AG04449 (cell line): ENCODE measurements at places on chromosomes 2 and 18.
A peak's percentile ranks its signal among the peaks of the same experiment; 100 is the strongest.

DNA sequence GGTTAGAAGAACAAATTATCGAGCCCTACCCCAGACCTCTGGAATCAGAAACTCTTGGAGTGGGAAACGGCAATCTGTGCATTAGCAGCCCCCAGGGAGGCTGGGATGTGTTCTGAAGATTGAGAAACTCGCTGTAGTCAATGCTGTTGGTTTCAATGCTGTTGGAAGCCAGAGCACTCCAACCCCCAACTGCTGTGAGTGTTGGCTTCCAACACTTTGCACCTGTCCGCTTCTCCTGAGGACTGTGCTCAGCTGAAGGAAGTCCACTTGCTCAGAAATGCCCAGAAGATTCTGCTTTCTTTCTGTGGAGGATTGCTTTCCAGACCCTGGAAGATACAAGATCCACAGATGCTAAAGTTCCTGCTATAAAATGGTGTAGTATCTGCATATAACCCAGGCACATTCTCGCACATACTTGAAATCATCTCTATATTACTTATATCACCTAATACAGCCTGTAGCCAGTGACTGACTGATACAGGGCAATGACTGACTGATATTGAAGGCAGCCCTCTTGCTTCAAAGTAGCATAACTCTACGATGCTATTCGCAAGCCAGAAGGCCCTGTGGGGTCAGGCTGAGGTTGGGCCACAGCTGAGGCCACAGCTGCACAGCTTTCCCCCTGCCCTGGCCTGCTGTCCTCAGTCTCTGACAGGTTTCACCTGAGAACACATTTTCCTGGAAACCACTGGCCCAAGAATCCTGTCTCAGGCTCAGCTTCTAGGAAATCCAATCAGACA lies 757.7 kb upstream of the ID2 start:
- no peak for DNase-seq

DNA sequence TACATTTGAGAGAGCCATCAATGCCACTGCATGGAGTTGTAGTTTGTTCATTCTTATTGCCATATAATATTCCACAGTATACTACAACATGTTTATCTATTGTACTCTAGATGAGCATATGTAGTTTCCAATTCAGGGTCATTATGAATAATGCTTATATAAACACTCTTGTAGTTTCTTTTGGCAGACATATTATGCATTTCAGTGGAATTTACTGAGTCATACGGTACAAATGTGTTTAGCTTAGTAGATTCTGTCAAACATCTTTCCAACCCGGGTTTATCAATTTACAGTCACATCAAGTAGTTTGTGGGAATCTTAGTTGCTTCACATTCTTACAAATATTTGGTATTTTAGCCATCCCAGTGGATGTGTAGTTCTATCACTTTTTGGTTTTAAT lies 161.1 kb downstream of the KCNH7 start:
- no peak for DNase-seq

DNA sequence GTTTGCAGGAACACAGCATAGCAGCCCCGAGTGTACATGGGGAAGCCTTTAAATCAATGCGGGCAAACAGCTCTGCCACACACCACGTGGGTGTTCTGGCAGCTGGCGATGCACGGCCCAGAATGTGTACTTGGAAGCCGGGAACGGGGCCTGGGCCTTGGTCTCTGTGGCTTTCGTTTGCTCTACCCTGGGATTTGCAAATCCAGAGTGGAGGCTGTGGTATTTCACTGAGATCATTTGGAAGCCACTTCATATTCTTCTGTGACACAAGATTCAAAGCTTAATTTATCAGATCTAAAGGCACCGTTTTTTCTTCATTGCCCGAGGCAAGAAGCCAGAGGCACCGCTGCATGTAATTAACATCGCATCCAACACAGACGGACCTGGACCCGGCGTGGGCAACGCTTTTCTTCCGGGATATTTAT lies 246.3 kb upstream of the MYT1L start:
- DNase-seq, result no peak

- no peak for DNase-seq
Measured at GRCh38 chr18:22570492-22570891, 152.8 kb upstream of the CTAGE1 start.

GRCh38 chr2:151258121-151258520 lies 3.5 kb downstream of the RBM43 start:
- DNase-seq, result peak; percentile 57

- no peak for DNase-seq
Measured at GRCh38 chr2:96184989-96185388, 23.6 kb downstream of the STARD7 start.

- no peak for DNase-seq
Measured at GRCh38 chr18:24239341-24239740, 100.5 kb downstream of the CABYR start.

GRCh38 chr2:28436525-28437051 lies 43.9 kb downstream of the FOSL2 start:
- DNase-seq, result no peak

DNA sequence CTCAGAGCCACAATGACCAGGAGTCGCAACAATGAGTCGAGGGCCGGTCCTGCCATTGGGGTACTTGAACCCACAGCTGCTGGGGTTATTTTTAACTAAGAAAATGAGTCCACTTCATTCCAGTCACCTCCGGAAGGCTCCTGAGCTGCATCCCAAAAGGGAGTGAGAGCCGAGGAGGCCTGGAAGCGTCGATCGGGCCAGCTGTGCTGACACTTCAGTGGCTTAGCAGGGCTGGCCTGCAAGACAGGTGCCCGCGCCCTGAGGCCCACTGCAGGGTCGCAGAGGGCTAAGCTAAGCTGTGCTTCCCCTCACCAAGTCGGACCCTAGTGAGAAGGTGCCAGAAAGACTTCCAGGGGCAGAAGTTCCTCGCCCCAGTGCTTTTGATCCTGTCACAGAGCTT lies 21.1 kb downstream of the TBC1D8 start:
- DNase-seq, result no peak

DNA sequence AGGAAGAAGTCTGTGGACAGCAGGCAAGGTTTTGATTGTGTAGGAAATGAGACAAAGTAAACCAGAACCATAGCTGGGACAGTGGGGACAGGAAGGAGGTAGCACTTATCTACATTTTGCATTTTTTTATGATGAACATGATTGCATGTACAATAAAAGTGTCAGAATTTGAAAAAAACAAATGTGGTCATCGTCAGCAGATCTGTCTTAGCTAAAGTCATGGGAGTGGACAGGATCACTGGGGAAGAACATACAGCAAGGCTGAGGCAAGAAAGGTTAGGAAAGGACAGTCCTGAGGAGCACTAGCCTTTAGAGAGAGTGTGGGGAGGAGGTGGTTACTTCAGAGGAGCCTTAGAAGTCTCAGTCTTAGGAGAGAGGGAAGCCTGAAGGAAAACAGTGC lies 35.1 kb upstream of the SLC14A2 start:
- no peak for DNase-seq

DNA sequence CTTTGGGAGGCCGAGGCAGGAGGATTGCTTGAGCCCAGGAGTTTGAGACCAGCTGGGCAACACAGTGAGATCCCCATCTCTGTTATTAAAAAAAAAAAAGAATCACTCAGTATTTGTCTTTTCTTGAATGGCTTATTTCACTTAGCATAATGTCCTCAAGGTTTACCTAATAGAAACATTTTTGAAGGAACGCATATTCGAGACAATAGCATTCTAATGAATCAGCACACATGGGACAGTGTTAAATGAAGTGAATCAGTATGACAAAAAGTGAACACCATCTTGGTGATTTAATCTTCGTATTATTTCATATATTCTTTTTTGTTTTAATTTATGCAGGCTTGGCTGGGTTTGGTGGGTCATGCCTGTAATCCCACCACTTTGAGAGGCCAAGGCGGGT lies 44.7 kb downstream of the WIPF1 start:
- no peak for DNase-seq

DNA sequence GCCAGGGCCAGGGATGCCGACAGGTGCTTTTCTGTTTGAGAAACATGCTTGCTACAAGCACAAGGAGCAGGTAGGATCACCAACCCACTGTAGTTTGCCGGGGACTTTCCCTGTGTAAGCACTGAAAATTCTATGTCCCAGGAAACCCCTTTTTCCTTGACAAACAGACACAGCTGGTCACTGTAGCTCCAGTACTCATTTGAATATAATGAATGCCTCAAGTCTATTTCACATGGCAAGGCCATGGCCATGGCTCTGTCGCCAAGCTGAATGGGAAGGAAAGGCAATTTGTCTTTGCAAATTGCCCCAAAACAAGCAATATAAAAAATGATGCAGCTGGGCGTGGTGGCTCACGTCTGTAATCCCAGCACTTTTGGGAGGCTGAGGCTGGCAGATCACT lies 49.6 kb upstream of the IGFBP2 start:
- no peak for DNase-seq

- DNase-seq, result no peak
Measured at GRCh38 chr18:69064063-69064462, 266.2 kb downstream of the CCDC102B start.

DNA sequence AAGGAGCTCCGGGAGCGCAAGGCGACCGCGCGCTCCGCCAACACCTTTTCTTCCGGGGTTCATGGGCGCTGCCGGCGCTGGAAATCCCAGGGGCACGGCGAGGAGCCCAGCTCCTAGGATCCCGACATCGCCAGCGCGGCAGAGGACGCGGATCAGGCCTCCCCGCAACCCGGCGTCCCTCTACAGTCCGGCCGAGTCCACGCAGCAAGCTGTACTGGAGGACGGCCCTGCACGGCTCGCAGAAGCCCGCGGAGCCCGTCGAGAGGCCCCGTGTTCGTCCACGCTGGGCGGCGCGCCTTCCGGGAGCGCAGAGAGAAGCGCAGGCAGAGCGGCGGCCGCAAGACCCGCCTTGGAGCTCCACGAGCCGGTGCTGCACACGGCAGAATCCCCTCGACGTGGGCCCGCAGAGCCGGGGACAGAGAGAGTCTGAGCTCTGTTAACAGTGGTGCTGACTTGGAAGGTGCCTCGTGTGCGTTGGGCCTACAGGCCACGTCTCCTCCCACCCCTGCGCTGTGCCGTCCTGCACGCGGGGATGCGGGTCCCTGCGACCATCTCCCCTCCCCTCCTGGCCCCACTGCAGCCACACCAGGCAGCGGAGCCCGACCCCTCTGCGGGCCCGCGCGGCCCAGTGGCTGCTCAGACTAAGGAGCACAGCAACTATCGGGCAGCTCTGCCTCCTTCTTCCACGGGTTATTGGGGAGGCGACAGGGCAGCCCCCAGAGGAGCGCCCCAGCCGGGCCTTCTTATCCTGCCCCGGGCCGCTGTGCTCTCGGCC lies 28.1 kb upstream of the PTPN2 start:
- DNase-seq, result no peak

GRCh38 chr2:221572821-221573429 lies 821 bp upstream of the EPHA4 start:
- no peak for DNase-seq

- DNase-seq, result no peak
Measured at GRCh38 chr18:48622911-48623431, 84.1 kb downstream of the CTIF start.

DNA sequence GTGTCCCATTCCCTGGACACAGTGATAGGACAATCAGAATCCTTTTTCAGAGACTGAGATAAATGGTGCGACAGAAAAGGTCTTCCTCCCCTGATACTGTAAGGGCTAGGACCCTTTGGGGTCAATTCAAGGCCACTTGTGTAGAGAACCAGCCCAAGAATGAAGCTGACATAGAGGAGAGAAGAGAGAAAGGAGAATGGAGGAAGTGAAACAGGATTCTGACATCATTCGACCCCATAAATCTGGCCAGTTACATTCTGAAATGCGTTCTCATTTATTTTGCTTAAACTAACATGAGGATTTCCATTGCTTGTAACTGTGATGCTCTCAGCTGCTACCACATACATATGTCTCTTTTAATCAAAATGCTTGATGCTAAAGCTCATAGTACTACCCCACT lies 148.1 kb downstream of the TMEM163 start:
- DNase-seq, result no peak

DNA sequence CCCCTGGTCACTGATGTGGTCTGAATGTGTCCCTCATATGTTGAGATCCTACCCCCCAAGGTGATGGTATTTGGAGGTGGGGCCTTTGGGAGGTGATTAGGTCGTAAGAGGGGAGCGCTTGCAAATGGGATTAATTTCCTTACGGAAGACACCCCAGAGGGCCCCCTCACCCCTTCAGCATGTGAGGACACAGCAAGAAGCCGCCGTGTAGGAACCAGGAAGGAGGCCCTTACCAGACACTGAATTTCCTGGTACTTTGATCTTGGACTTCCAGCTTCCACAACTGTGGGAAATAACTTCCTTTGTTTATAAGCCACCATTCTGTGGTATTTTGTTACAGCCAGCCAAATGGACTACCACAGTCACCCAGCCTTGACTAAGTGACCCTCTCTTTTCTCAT lies 35.9 kb downstream of the NCK2 start:
- no peak for DNase-seq

DNA sequence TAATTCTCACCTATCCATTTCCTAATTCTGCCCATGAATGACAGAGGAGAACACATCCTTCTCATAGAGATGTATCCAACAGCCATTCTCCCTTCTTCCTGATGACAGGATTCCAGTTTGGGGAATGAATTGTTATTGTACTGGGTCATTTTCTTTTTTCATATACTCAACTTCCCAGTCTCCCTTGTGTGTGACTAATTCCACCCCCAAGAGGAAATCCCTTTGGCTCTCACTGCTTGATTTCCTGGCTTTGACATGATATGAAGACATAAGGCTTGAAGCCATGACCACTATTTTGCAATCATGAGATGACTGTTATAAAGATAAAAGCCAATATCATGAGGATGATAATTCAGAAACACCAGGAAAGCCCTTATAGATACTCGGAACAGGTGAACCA lies 384.7 kb upstream of the ACVR2A start:
- DNase-seq, result no peak

DNA sequence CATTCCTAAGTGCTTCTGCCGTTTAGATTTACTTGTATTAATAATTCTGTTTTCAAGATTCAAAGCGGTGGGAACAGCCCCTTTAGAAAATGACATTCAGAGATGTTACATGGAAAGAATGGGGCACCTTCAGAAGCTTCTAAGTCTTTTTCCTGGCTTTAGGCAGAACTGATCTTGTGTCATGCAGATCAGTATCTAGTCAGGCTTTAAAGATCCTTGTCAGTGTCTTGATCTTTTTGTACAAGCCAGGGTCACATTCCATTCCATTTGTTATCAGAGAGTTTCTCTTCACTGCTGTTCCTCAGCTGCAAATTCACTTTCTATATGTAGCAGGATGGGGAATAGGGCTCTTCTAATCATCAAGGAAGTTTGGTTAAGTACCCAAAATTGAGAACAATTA lies 275.3 kb downstream of the DCC start:
- no peak for DNase-seq

GRCh38 chr2:224405841-224406370 lies 4.0 kb upstream of the FAM124B start:
- no peak for DNase-seq
